ENCODE measurements at places on chromosomes 13 and 19.

- DNase-seq: no peak
Observed at GRCh38 chr19:50359328-50359818, 6.1 kb downstream of the NAPSA start.

- no peak for DNase-seq
Observed at GRCh38 chr13:101449790-101450748, 2.4 kb upstream of the ITGBL1 start.

DNA sequence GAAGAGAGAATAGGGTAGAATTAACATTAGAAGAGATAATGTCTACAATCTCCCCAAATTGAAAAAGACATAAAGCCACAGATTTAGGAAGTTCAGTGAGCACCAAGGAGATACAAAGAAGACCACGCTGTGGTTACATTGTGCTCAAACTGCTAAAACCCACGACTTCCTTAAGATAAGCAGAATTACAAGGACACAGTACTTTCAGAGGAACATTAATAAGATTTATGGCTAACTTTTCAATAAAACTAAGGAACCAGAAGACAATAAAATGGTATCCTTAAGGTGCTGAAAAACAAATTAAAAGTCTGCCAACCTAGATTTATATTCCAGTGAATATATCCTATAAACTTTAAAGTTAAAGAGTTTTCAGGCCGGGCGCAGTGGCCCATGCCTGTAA lies 7.4 kb upstream of the IL17D start:
- no peak for DNase-seq

DNA sequence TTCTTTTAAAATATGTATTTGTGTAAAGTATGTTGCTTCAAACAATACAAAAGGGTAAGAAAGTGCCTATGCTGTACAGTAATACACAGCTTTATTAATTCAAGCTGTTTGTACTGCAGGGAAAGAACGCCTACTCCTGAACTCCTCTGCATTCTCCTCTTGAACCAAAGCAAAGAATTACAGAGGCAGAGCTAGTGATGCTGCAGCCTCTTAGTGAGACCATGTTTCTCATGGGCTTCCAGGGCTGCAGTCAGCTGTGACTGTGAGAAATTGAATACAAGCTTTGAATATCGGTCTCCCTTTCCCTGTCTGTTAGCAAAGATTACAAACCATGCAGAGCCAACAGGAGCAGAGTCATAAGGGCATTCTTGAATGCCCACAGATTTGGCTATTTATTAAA lies 248.5 kb downstream of the SLITRK1 start:
- no peak for DNase-seq

GRCh38 chr19:23482829-23483228 lies 87.6 kb upstream of the ZNF91 start:
- DNase-seq: no peak

All from NCI-H1417 treated with DMSO at 0.1 percent for 48 hours (cell line).